NCI-H187 treated with DMSO at 0.1 percent for 48 hours (cell line): ENCODE measurements at places on chromosomes 3 and 15.

DNA sequence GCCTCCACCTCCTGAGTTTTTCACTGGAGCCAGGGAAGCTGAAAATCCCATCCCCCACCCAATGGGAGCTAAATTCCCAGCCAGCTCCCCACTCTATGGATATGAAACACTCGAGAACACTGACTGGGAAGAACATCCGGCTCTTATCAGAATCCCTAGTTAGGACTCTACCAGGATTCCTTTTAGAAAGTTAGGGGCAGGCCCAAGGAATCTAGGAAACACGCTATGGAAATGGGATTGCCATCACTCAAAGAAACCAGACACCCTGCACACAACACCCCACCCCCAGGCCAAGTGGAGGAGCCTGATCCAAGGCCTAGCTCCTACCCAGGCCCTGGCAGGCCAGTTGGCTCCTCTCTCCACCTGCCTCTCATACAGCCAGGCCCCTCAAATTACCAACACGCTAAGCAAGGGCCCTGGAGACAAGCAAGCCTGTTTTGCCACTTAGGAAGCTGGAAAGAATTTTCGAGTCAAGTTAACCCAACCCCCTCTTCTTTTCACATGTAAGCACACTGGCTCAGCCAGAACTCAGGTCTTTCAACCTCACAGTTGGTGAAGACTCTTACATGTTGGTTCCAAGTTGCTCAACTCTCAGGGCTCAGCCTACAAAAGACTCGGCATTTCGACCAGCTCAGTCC, 75.5 kb downstream of the RBPMS2 start:
- peak; percentile 13 for DNase-seq

GRCh38 chr15:84653584-84653909, 536 bp downstream of the WDR73 start:
- no peak for DNase-seq

- DNase-seq: no peak
These were observed 4.1 kb upstream of the MB21D2 start for GRCh38 chr3:192921793-192922192.

- no peak for DNase-seq
These were observed 1093.6 kb upstream of the ALCAM start for GRCh38 chr3:104273046-104273649.

- no peak for DNase-seq
These were observed 1.8 kb downstream of the PML start for GRCh38 chr15:73996267-73996666.

GRCh38 chr15:45180648-45181436, 6.9 kb downstream of the SHF start:
- no peak for DNase-seq

GRCh38 chr3:158748237-158748828, 16.1 kb upstream of the RARRES1 start:
- no peak for DNase-seq

DNA sequence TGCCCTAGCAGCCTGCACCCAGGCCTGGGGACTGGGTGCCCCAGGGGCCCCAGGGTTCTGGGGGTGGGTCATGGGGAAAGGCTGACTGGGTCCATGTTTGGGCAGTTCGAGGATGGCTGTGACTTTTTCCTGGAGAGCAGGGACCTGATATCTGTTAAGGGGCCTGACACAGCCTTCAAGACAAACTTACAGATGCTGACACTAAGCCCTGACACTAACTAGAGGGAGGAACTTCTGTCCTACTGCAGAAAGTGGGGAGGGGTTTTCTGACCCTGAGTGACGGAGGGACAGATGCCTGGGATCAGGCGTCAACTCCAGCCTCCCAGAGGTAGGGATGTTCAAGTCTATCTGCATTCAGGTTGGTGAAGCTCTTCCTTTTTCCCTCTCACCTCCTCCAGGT, 45.0 kb upstream of the SLC6A11 start:
- no peak for DNase-seq

DNA sequence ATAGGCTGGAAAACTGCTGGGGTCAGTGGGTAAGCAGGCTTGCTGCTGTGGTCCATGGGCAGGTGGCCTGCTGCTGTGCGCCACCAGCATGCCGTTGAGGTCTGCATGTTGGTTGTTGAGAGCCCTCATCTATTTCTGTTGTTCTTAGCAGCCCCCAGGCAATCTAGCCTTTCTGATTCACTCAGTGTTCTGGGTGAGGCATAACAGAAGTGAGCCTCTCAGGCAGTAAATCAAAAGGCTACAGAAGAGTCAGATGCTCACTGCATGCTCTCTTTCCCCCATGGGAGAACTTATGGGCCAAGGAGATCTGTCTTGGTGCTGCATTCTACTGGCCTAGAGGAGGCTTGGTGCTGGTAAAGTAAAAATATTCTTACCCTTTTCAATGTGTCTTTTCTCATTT, 67.8 kb upstream of the ATP10A start:
- no peak for DNase-seq

GRCh38 chr15:29924750-29925149, 102.5 kb upstream of the TJP1 start:
- no peak for DNase-seq

DNA sequence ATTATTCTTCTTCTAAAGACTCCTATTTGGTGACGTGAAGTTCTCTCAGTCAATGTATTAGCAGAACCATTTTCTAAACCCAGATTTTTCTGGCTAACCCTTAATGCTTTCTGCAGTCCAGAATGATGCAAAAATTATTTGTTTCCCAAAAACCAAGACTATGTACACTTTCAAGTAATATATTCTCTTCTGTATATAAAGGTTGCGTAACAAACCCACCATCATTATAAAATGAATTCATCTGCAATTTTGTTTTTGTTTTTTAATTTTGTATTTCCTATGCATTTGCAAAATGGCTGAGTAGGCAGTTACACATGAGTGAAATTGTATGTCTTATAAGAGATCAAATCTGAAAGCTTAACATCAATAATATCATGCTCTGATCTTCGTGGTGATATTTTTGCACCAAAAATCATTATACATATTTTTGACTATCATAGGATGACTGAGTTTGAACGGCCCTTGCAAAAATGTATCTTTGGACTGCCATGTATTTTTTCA, 593.6 kb downstream of the ZIC1 start:
- DNase-seq: no peak

- DNase-seq: no peak
These were observed 134.3 kb downstream of the VGLL4 start for GRCh38 chr3:11509173-11510000.

DNA sequence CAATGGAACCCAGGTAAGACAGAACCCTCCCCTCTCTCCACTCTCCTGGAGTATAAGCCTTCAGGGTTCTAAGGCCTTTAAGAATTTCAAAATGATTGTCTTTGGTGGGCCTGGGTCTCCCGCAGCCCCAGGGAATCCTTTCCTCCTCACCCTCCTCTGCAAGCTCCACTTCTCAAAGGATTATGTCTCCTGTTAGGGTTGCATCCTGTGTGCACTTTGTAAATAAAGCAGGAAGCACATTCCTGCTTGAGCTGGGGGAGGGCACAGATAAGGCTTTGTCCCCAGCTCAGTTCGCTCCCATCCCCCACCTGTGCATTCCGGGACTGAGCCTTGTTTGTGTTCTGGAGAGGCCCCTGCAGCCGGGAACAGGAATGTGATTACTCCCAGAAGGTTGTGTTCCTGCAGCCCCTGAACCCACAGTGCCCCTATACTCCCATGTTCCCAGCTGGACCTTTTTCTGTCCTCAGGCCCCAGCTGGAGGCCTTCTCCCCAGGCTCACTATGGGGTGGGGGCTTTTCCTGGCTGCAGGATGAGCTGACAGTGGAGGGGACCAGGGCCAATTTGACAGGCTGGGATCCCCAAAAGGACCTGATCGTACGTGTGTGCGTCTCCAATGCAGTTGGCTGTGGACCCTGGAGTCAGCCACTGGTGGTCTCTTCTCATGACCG, 9.5 kb downstream of the TYRO3 start:
- DNase-seq: no peak

- no peak for DNase-seq
These were observed 678.1 kb upstream of the SEMA6D start for GRCh38 chr15:47039225-47039624.

GRCh38 chr3:161104561-161105551, at the start of gene B3GALNT1:
Gene B3GALNT1, minus strand, starts transcription at chr3:161105349. Its CDS starts 18,595 bp downstream, at chr3:161086754.
- DNase-seq: no peak

DNA sequence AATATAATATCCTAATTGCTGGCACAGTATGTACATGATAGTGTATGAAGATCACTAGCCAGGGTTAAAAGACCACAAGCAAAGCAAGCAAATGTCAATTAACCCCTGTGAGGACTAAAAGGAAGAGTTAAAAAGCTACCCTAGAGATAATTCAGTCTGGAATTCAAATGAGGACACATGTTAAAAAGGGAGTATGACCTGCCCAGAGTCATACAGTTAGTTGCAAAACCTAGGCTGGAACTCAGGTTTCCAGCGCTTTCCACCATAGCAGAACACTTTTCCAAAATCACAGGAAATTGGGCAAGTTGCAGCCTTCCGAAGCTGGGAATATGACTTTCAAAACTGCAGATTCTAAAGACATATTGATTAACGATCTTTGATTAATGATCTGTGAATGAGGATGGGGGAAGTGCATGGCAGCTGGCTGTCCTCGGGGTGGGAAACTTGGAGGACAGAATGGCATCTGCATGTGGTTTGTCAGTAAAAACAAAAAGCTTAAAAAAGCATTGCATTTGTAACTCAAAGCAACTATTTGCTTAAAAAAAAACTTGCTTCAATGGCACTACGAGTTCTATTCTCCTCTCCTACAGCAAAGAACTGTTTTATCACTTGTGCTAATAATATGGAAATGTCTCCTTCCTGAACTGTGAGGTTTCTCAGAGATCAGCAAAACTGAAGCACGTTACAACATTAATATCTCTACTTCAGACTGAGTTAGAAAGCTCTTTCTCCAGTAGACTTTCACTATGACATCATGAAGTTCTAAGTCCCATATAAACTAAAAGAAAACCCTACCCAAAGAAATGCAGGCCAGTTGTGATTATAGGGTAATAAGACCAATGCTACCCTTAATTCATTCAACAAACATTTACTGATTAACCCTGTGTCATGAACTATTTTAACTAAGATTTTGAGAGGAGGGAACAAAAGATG, 46.2 kb downstream of the IGSF11 start:
- DNase-seq: no peak

DNA sequence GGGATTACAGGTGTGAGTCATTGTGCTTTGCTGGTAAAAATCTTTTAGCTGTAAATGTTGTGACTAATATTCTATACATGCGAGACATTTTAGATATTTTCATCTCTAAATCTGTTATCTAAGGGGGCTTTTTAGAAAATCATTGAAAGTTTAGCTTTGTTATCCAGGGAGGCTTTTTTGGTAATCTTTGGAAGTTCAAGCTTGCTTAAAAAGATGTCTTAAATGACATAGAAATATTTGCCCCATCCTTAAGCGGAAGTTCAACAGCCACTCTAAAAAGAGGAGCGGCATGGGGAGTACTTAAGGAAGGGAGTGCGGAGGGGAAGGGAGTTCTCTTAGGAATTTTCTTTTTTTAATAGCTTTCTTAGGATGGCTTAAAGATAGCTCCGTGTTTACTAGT, 26.1 kb downstream of the DNAJC13 start:
- no peak for DNase-seq

DNA sequence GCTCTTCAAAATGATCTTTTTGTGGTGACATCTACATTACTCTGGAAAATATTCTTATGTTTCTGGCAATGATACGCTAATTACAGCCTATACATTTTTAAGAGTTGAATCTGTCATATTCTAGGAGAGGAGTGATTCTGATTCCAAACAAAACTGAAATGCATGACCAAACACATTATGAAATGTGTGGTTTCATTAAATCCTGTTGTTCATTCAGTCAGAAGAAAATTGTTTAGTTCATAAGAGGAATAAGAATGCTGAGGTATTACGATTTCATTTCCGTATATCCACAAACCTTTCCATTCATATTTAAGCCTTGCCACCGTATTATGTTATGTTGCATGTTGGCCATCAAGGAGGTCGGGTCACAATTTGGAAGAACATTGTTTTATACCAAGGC, 345.1 kb downstream of the FEZF2 start:
- DNase-seq: no peak

DNA sequence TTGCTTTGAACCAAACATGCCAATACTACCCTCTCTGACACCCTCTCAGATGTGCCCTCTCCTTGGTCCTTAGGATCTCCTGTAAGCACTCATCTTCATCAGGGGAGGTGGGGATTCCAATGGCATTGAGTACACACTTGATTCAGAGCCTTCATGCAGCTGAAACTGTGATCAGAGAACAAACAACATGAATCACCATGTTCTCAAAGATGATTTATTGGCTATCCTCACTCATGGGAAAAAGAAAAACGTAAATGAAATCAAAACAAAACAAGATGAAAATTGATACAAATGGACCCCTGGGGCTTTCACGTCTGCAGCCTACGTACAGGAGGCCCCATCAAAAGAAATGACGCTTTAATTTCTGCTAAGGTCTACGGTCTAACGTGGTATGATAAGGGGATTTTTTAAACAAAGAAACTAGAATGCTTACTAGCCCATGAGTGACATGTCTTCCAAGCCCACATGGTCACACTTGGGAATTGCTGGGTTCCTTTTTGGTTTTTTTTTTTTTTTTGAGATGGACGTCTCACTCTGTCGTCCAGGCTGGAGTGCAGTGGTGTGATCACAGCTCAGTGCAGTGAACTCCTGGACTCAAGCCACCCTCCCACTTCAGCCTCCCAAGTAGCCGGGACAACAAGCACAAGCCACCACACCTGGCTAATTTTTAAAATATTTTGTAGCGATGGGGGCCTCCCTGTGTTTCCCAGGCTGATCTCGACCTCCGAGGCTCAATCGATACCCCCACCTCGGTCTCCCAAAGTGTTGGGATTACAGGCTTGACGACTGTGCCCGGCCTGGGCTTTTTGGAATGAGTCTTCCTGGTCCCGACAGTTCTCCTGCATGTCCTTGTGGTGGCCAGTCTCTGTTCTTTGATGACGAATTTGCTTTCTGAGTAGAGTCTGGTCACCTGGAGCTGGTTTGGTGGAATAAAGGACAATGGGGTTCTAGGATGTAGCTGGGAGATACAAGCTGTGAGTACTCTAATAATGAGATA, 202.6 kb downstream of the XXYLT1 start:
- no peak for DNase-seq

DNA sequence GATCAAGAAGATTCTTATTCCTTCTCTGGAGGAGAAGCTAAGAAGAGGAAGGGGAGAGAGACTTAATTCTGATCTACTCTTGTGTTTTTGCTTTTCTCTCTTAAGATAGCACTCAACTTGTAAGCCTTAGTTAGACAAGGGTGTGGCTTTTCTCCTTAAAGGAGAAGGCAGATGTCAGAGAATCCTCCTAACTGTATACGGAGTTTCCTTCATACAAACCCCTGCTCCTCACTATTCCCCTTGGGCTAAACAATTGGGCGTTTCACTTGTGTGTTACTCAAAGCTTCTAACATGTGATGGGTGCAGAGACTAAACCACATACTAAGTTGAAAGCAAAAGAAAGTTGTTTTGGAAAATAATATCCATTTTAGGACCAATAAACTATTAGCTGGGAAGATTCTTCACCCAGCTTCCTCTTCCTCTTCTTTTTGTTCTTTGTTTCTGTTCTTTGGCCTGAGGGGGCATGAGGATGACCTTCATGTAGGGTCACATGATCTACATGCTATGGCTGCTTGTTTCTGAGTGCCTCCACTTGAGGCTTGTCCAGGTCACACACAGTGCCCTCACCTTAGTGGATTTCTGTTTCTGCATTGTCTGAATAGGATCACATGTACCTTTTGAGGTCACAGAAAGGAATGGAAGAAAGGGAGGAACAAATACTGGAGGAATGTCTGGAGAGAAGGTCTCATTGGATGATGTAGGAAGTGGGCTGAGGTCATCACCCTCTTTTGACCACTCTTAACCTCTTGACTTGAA, 14.6 kb downstream of the SPINK8 start:
- DNase-seq: no peak
